ENCODE measurements at places on chromosomes 11 and 22.

DNA sequence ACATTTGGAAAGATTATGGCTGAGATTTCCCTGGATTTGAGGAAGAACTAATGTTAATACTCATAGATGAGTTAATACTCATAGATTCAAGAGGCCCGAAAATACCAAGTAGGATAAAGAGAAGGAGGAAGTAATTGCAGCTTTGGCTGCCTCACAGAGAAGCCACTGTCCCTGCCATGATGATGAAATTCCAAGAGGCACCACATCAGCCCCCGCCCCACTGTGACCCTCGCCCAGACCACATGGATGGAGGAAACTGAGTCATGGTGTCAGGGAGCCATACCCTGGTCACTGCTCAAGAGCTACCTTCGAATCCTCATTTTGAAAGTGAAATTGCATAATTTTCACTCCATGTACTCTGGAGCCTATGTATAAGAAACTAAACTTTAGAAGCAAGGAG lies 92.9 kb upstream of the SLC22A12 start:
- DNase-seq = no peak

DNA sequence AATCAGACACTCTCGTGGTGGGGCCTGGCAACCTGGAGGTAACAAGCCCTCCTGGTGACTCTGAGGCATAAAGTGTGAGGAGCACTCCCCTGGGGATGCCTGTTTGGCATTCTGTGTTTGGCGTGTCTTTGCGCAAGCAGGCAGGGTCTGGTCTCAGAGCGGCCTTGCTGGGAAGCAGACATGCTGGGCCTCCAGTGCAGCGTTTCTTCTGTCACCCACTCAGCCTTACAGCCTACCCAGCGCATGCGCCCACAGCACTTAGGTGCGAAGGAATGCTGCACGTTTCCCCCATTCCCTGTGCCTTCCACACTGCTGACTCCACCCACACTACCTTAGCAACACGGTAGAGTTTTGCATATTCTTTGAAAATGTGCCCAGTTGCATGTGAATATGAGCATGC lies 7.4 kb upstream of the CXCR5 start:
- DNase-seq = no peak

DNA sequence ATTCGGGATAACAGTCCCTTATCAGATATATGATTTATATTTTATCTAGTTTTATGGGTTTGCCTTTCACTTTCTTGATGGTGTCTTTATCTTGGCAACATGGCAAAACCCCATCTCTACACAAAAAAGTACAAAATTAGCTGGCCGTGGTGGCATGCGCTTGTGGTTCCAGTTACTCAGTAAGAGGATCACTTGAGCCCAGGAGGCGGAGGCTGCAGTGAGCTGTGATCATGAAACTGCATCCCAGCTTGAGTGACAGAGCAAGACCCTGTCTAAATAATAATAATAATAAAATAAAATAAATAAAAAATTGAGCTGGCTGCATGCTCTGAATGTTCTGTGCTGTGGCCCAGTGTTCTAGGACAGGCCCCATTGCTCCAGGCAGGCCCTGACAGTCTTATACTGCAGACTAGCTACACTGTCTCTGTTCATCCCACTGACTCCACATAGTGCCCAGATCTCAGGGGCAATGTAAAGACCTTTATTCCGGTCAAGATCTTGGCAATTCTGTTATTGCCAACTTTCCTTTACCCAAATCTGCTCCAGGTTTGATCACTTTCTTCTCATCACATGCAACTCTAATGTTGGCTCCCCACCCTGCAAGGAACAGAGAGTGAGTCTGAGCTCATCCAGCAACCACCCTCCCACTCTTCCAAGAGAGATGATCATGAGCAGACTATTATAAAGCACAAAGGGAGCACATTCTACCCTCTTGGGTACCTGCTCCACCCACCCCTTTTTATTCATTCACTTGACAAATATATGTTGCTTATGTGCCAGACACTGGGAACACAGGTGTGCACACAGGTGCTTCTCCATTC lies 8.8 kb downstream of the HSPA8 start:
- no peak for DNase-seq

DNA sequence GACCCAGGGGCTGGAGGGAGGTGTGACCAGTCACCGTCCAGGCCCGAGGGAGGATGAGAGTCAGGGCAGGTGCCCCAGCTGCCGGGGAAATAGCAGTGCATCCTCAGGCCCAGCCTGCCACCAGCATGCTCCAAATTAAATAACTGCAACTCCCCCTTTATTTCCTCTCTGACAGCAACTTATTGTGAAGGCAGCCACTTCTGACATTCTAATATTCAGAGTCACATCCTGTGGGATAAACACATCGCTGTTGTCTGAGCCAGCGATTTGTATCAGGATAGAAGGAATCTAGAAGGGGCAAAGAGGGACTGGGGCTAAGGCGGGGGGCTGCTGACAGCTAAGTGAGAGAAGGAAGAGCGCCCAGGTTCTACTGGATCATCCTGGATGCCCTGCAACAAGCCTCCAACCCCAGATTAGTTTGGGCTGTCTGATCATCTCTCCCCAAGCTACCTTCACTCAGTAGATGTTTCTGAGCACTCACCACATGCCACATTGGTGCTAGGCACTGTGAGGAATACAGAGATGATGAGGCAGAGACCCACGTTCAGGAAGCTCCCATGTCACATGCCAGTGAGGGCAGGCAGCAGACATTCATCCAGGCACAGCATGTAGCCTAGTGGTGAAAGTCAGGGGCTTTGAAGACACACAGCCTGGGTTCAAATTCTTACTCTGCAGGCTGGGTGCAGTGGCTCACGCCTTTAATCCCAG lies 214.1 kb downstream of the BUD13 start:
- DNase-seq = peak; percentile 49

DNA sequence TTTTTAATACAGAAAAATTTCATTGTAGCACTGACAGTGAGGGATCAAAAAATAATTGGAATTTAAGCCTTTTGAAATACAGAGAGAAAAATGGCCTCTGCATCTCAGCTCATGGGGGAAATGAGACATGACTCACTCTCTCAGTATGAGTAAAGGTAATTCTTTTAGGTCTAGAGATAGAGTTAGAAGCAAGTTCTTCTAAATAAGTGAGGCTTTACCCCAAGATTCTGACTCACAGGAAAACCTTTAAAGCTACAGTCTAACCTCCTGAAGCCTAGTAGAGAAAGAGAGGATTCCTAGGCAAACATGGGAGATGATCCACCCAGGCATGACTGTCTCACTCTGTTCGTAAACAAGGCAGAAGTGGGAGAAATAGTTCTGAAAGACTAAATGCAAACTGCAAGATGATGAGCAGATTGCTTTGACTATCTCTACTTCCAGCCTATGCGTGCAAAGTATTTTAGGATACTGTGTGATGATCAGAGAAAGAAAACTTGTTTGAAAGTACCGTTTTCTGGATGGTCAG lies 1003.3 kb upstream of the CCDC90B start:
- DNase-seq = peak; percentile 16

DNA sequence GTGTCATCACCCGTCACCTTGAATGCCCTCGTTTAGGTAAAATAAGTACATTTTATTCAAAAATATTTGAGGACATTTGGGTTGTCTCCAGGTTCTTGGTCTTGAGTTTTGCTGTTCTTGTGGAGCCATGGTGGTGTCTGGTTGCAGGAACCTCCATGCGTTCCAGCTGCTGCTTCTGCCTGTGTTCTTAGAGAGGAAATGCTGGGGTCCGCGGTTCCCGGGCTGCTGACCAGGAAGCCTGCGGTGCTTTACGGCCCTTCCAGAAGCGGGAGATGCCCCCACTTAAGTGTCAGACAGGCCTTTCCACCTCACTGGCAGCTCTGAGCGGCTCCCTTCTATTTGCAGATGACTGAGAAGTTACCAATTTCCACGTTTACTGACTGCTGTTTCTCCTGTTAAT lies 66.8 kb downstream of the LRP5 start:
- no peak for DNase-seq

GRCh38 chr11:17986007-17986710 lies 26.7 kb downstream of the SERGEF start:
- DNase-seq = no peak

DNA sequence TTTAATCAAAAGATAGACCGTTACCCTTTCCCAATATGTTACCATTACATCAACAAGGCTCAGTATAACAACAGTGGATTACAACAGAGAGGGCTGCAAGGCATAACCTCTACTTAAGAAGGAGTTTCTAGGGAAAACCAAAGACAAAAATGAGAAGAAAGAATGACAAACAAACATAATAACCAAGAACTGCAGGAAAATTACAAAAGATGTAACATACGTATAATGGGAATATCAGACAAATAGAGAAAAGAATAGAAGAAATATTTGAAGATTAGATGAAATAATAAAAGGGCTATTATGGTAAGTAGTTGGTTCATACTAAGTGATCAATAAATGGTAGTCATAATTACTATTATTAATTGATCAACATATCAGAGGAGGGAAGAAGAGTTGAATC lies 39.1 kb downstream of the SPON1 start:
- DNase-seq = no peak

DNA sequence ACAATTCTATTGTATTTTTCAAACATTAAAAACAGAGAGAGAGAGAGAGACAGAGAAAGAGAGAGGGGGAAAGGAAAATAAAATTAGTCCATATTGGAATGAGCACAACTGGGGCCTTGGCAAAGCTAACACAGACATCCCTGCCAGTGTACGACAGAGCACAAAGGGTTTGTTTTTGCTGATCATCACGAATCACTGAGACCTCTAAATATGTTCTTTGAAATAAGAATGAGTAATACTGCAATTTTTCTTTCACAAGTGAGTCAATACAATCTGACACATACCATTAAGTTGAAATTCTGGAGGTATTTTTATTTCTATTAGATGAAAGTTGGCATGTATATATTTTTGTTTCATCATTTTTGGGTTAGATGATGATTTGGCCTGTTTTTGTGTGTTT lies 27.0 kb upstream of the LRRC4C start:
- DNase-seq = no peak

GRCh38 chr11:119772641-119773415 lies 43.8 kb upstream of the NECTIN1 start:
- DNase-seq = no peak

DNA sequence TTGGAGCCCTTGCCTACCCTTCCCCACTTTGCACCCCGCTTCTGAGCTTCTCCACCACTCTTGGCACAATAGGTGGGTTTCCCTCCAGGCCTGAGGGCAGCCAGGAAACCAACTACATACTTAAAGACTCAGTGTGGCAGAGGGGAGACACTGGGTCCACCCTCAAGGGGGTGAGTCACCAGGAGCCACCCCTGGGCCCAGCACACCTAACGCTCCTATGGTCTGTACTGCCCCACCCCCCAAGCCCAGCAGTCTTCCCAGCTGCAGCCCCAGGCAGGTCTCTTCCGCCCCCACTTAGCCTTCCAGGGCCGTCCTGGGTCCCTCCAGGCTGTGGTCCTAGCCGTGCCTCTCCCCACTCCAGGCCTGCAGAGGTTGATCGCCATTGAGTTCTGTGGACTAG lies 3.2 kb upstream of the TMPRSS13 start:
- DNase-seq = no peak

DNA sequence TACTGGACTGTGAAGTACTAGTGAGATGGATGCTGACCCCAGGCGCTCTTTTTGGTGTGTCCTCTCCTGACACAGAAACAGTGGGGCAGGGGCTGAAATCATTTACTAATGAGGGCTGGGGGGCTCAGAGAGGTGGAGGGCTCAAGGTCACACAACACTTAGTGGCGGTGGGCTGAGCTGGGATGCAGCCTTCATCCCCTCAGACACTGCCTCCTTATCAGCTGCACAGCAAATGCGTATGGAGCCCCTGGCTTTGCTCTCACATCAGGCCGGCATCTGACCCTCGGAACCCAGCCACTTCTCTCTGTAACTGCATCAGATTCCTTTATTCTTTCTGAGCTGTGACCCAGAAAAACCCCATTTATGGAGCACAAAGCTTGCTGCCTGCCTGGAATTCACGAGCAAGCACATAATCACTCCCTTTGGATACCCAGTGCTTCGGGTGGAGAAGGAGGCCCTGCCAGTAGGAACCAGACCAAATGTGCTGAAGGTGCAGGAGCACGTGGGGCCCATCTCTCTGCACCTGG lies 736.6 kb downstream of the TBC1D22A start:
- DNase-seq = no peak

- no peak for DNase-seq
Measured at GRCh38 chr11:3824714-3825472, 15.9 kb downstream of the RHOG start.

GRCh38 chr11:95976550-95976949 lies 52.6 kb upstream of the MTMR2 start:
- no peak for DNase-seq

DNA sequence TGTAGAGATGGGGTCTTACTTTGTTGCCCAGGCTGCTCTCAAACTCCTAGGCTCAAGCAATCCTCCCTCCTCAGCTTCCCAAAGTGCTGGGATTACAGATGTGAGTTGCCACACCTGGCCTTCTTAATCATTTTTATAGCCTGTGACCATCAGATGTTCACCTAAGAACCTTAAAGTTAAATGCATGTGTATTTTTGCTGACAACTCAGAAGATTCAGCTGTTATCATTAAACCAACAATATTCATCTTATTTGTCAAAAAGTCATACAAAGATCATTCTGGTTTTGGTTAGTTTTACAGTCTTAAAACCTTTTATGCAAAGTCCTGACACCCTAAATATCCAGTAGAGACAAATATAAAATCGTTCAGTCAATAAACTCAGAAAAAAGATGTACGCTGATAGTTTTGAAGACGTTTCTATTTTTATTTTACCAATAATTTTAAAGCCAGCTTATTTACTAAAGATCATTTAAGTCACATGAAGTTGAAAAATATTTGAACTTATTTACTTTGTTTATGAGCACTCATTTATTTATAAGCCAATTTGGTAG lies 22.2 kb downstream of the CLDN5 start:
- DNase-seq = no peak

GRCh38 chr11:129639300-129639699 lies 176.3 kb upstream of the TMEM45B start:
- peak; percentile 59 for DNase-seq

GRCh38 chr11:88435415-88435814 lies 97.9 kb upstream of the CTSC start:
- DNase-seq = no peak

- DNase-seq = no peak
Measured at GRCh38 chr11:60950933-60951605, 907 bp downstream of the SLC15A3 start.

- DNase-seq = no peak
Measured at GRCh38 chr11:74633406-74634393, 41.3 kb downstream of the POLD3 start.

GRCh38 chr11:68912254-68912653 lies 8.6 kb downstream of the IGHMBP2 start:
- DNase-seq = no peak

- DNase-seq = no peak
Measured at GRCh38 chr11:130749216-130749615, 167.1 kb downstream of the SNX19 start.

DNA sequence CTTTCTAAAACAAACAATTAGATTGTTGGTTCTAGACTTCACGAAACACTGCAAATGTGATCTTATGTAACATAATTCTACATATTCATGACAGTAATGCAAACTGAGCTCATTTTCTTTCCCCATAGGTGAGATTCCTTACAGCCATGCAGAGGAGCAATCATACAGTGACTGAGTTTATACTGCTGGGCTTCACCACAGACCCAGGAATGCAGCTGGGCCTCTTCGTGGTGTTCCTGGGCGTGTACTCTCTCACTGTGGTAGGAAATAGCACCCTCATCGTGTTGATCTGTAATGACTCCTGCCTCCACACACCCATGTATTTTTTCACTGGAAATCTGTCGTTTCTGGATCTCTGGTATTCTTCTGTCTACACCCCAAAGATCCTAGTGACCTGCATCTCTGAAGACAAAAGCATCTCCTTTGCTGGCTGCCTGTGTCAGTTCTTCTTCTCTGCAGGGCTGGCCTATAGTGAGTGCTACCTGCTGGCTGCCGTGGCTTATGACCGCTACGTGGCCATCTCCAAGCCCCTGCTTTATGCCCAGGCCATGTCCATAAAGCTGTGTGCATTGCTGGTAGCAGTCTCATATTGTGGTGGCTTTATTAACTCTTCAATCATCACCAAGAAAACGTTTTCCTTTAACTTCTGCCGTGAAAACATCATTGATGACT lies 1.5 kb downstream of the OR9G1 start:
- DNase-seq = no peak

Measured in GM04503 (cell line).